ENCODE measurements at places on chromosomes 1 and 21.

DNA sequence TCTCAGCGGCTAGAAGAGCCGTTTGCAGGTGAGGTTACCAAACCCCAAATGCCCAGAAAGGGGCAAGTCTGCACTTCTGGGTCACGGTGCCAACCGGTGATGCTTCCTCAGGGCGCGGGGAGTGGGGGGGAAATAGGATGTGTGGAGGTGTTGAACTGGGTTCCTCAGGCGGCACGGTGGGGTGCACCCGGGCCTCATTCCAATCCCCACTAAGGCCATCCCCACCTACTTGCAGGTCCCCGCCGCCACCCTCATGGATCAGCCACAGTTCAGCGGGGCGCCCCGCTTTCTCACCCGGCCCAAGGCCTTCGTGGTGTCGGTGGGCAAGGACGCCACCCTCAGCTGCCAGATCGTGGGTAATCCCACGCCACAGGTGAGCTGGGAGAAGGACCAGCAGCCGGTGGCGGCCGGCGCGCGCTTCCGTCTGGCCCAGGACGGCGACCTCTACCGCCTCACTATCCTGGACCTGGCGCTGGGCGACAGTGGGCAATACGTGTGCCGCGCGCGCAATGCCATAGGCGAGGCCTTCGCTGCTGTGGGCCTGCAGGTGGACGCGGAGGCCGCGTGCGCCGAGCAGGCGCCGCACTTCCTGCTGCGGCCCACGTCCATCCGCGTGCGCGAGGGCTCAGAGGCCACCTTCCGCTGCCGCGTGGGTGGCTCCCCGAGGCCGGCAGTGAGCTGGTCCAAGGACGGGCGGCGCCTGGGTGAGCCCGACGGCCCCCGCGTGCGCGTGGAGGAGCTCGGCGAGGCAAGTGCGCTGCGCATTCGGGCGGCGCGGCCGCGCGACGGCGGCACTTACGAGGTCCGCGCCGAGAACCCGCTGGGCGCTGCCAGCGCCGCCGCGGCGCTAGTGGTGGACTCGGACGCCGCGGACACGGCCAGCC is 3.9 kb downstream of the OBSCN start:
- DNase-seq, result no peak

DNA sequence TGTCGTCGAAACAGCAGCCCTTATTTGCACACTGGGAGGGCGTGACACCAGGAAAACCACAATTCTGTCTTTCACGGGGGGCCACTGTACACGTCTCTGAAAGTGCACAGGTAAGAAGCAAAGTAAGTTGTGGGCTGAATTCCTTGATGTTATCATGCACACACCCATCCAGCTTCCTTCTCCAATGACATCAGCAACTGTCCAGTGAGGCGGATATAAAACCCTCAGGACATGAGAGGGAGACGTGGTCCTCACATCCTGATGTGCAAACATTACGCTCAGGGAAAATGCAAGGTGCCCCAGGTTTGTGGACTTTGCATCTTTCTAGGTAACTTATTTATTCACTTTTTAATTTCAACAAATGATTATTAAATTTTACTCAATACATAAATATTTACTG is 3.0 kb downstream of the TFF1 start:
- DNase-seq, result no peak

DNA sequence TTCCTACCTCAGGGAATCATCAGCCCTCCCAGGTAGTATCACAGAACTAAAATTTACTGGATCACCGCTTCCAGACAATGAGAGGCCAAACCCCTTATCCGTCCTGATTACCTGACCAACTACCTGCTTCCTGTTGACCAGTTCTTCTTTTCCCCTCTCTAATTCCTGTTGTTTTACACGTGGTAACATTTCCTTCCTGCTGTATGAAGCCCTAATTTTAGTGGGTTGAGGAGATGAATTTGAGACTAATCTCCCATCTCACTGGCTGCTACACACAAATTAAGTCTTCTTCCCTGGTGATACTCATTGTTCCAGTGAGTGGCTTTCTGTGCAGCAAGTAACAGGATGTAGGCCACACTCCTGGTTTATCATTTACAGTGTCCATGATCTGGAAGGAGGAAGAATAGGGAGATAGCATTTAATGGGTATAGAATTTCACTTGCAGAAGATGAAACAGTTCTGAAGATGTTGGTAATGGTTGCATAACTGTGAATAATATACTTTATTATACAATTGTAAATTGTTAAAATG is 2112.9 kb downstream of the NCAM2 start:
- DNase-seq, result no peak

DNA sequence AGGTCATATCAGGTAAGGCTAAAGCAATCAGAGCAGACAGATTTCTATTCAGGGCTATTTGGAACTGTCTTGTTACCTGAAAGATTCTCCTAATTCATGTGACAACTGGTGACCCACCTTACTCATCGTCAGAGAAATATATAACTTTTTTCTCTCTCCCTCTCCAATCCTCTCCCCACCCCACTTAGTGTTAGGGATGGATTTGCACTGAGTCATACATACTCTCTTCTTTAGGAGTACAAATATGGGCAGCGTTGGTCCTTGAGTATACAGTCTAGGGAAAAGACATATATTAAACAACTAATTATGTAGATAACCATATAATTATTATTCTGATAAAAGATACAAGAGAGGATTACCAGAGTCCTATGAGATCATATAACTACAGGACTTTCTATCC is 246.3 kb downstream of the HHIPL2 start:
- no peak for DNase-seq

DNA sequence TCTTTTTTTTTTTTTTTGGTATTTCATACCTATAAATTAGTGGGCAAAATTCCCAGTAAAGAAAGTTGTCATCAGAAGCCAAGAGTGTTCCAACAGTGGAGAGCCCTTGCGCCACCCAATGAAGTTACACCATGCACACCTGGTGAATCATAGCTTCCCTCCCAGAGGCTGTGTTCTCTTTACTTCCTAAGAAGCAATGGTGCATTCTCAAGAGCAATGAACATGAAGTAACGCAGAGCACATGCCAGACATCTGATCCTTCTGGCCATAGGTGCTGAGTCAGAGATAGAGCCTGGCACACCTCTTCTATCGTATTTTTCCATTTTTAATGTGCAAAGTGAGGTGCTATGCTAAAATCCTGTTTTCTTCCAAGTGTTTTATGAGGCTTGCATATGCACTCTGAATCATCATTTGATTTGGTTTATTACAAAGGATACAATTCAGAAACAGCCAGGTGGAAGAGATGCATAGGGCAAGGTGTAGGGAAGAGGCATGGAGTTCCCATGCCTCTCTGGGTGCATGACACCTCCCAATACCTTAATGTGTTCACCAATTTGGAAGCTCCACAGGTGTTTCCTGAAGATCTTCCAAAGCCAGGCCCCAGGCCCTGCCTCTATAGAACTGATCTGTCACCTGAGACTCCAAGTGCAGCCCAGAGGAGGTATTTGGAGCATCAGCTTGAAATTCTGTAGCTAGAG is 408.0 kb downstream of the SIPA1L2 start:
- DNase-seq, result no peak

Measured in stimulated activated CD4-positive, alpha-beta T cell treated with anti-CD3 and anti-CD28 coated beads, Interleukin-12 subunit alpha, Interleukin-12 subunit beta, amount 100 ng/mL, for 4 hours (primary cell).